ENCODE measurements at places on chromosomes 4 and X.
A peak's percentile ranks its signal among the peaks of the same experiment; 100 is the strongest.

DNA sequence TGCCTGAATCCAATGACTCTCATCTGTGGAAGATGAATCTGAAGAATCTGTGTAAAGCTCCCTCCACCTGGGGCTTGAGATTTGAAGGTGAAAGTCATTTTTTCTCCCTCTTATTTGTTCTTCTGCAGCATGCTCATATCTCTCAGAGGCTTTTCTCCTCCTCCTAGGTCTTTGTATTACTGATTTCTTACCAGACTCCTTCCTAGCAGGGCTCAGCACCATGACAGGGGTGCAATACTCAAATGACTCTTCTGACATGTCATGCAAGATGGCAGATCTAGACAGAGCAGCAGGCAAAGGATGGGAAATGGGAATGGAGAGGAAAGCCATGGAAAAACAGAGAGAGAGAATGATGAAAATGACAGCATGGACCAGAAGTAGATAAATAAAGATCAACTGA is 118.3 kb downstream of the TMA16 start:
- DNase-seq: no peak

- no peak for DNase-seq
Observed at GRCh38 chrX:2159861-2160260, 340.9 kb downstream of the DHRSX start.

DNA sequence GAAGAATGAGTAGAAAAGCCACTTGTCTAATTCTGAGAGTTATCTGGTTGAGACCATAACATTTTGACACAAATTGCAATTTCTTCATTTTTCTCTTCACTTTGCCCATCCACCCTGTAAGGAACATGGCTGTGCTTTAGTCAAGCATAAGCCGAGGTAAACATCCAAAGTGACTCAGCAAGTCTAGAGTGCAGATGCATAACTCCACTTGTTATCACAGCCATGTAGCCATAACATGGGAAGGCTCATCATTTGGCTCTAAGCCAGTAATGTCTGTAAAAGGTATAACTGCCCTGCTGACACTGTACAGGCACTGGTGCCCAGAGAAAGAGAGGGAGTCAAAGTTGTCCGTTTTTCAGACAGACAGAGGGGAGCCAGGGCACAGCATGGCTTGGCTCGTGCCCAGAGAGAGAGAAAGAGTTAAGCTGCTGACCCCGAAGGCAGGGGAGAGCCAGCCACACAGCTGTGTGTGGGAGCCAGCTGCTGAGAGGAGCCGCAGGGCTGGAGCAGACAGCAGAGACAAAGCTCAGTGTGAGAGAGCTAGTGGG is 76.9 kb upstream of the EXOC1L start:
- DNase-seq: no peak

- DNase-seq: no peak
Observed at GRCh38 chr4:172596206-172596605, 572.4 kb upstream of the GALNT7 start.

DNA sequence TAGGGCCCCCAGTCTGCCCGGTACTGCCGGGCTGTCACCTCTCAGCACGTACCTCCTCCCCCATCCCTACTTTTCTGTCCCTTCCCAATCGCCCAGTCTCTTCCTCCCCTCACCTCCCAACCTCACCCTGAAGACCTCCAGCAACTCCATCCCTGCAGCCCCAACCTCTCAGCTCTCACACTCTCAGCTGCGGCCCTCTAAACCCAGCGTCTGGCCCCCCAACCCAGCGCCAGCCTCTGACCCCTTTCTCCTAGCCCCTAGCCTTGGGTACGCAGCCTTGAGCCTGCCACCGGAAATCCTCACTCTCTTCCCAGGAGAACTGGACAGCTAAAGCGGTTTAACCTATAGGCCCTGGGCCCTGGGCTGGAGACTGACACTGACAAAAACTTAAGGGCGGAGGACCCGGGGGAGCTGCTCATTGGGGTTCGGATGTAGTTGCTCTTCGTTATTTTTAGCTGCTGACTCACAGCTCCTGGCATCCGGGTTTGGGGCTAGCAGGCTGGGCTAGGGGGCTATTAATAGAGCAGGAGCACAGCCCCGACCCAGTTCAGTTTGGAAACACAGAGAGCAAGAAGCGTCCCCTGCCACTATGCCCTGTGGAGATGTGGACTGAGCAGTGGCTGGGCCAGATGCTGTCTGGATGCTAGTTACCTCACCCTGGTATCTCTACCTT is 9.6 kb upstream of the DLG3 start:
- no peak for DNase-seq

DNA sequence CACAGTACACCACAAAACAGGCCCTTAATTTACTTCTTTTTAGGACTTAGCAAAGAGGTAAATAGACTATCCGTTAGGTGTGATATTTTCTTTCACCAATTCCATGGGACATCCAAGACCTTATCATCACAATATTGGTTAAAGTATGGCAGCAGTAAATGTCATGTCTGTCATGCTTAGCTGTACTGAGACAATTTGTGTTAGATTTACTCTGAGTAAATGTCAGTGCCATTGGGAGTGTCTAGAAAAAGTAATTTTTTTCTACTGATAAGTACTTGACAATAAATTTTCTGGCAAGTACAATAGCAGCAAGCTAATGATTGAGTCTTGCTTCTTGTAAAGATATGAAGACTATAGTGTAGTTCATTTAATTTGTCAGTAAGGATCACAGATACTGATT is 756.1 kb downstream of the FAM133A start:
- no peak for DNase-seq

GRCh38 chr4:70759126-70759525 is 37.4 kb downstream of the RUFY3 start:
- no peak for DNase-seq

DNA sequence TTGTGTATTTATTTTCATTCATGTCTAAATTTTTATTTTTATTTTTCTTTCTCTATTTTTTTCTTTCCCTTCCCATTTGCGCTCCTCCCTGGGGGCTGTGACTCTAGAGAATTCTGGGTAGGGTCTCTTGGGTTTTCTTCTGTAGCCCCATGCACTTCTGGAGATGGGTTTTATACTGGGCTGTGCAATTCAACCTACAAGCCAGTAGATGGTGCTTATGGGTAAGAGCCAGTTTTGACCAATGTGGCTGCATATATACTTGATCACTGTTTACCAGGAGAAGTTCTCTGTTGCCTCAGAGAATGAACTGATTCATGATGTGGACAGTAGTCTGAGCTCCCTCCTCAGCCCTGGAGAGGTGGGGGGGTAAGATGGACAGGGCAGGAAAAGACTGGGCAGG is 614.6 kb downstream of the PCDH19 start:
- DNase-seq: no peak

- DNase-seq: peak; percentile 6
Observed at GRCh38 chr4:120844528-120844921, 78.0 kb downstream of the PRDM5 start.

DNA sequence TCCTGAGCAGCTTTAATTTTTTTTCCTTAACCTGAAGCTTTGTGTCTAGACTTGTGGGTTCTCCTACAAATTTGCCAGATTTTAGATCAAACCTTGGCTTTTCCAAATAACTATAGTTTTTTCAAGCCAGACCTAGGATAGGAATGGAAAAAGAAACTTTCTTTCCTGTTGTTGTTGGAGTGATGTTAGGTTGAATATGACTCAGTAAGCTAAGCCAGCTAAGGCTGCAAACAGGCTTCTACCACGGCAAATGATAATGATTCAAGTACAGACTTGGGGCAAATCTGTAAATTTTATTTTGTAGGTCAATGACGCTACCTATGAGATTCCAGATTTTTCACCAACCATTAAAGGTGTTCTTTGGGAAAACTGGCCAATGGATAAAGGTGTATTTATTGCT is 45.6 kb downstream of the WDR19 start:
- DNase-seq: no peak

DNA sequence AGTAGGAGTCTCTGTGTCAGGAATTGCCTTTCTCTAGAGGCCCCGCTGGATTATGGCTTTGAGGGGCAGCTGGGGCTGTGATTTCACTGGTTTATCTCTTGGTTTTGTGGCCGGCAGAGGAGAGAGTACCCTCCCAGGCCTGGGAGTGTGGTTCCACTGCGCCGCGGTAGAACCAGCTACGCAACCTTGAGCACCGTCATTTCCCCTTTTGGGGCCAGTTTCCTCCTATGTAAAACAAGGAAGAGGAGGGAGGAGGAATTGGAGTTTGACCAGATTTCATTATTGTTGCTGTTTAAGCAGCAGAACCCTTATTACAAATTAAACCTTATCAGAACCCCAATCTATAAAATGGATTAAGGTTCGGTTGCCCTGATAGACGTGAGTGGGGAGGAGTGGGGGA is 4.4 kb downstream of the SOX3 start:
- no peak for DNase-seq

DNA sequence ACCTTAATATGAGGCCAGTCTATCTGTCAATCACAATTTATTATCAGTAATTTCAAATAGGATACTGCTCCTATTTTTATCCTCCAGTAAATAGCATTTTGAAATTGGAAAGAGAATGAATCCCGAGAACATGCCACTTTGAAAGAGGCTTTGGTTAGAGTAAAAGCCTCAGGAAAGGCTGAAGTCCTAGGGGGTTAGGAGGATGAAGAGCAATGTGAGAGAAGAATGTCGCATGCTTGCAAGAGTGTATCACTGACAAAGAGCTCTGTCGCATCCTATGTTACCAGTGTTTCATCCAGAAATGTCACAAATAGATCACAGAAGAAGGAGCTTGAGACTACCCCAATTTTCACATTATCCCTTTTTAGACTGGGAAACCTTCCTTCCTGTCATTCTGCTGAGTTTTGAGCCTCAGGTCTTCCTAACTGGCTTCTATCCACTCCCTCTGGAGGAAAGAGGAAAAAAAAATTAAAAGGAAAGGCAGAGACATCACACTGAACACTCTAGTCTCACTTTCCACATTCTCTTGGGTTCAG is 39.8 kb downstream of the GPM6A start:
- DNase-seq: no peak

DNA sequence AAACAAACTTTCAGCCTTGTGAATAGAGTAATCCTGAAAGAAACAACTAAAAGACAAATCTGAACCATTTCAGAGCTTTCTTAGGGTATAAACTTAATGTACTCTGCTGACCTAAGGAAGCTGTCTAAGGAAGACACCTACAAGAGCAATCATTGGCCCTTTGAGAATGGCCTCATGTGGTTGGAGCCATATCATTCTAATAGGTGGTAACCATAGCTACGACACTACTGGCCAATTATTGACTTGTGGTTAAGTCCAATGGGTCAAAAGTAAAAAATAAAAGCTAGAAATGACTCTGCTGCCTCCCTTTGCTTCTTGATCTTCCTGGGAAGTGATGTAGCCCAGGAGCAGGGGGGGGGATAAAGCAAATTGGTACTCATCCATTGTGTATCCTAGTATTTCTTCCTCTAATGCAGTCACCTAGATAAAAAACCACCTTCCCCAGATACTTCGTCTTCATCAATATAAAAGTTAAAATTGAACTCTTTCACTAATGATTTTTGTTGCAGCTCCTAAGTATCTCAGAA is 547.0 kb downstream of the ARAP2 start:
- no peak for DNase-seq

DNA sequence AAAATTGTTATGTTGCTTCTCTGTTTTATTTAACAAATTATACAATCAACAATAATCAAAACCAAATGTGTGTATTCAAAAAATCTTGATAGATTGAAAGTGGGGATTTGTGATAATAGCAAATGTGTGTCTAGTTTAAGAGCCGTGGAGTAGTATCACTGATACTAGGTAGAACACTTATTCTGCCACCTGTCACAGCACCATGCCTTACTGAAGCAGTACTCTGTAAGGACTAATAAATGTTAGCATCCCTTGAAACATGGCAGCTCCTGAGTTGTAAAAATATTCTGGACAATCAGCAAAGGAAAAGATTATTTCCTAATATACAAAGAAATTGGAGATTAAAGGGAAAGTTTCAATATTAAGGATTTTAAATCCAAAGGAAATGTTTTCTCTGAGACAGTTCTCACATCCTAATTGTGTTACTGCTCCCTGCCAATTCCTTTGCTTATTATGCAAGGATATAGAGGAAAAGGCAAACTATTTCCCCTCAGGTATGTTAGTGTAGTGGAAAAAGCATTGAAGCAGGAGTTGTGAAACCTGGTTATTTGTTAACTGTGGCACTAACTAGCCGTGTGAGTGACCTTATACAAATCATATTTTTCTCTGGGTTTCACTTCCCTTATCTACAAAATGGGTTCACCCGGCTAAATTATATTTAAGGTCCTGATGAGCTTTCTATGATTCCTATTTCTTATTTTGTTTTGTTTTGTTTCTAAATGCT is 303.1 kb downstream of the ARHGAP24 start:
- no peak for DNase-seq

DNA sequence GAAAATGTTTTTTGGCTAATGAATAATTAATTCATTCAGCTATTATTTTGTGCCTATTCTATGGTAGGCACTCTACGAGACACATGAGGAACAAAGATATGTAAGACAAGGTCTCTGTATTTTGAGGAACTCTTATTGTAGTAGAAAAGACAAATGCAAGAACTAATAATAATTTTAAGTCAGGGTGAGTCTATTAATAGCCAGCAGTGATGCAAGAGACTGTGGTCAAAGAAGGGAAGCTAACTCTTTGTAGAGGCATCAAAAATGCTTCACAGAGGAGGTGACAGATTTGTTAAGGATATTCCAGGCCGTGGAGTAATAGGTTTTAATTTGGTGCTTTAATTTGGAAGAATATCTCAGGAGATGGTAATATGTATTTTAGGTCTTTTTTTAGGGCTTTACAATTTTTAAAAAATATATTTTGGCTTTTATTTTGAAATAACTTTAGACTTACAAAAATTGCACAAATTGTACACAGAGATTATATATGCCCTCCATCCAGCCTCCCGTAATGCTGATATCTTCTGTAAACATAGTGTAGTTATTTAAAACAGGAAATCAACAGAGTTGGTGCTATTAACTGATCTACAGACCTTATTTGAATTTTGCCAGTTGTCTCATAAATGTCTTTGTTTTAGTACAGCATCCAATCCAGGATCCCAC is 48.1 kb downstream of the DCLK2 start:
- DNase-seq: no peak

GRCh38 chr4:30828264-30828926 is 108.2 kb downstream of the PCDH7 start:
- no peak for DNase-seq

GRCh38 chr4:33494150-33494549 is 2750.2 kb downstream of the ARAP2 start:
- DNase-seq: no peak

DNA sequence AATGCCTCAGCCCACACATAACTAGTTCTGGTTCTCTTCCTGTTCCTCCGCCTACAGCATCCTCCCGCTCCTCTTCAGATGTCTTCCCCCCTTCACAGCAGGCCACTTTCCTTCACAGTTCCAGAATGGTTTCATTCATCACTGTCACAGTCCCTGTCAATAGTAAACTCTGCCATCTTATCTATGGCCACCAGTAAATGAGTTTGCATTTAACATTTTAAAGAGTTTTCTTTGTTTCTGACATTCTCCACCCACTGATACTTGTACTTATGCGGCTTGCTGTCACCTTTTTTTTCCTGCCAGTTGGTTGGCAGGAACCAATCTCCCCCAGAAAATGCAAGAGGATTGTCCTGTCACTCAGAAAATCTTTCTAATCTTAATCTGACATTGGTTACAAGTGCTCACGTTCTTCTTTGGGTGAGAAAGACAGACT is 114.1 kb downstream of the GLUD2 start:
- peak; percentile 4 for DNase-seq

DNA sequence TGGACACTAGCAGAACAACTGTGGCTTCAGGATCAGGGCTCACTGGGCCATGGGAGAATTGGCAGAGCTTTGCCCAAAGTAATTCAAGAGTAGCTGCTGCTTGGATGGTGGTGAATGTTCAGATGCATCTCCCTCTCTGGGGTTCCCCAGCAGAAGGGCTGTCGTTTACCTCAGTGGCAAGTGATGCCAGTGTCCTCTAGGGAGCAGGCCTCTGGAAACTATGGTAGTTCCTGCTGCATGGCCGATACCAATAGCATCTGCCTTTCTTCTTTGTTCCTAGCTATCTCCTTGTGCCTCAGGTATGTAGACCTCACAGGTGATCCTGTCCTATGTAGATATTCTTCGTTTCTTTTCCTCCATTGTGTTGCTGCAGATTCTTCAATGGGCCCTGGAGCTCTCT is 26.4 kb downstream of the HMGB2 start:
- no peak for DNase-seq
